ENCODE measurements at places on chromosomes 3 and 15.

GRCh38 chr3:143594206-143594605, 254.1 kb downstream of the SLC9A9 start:
- no peak for DNase-seq

GRCh38 chr3:15612001-15612400, 10.5 kb downstream of the BTD start:
- no peak for DNase-seq

- no peak for DNase-seq
These were observed 217.9 kb upstream of the MME start for GRCh38 chr3:154862265-154862664.

DNA sequence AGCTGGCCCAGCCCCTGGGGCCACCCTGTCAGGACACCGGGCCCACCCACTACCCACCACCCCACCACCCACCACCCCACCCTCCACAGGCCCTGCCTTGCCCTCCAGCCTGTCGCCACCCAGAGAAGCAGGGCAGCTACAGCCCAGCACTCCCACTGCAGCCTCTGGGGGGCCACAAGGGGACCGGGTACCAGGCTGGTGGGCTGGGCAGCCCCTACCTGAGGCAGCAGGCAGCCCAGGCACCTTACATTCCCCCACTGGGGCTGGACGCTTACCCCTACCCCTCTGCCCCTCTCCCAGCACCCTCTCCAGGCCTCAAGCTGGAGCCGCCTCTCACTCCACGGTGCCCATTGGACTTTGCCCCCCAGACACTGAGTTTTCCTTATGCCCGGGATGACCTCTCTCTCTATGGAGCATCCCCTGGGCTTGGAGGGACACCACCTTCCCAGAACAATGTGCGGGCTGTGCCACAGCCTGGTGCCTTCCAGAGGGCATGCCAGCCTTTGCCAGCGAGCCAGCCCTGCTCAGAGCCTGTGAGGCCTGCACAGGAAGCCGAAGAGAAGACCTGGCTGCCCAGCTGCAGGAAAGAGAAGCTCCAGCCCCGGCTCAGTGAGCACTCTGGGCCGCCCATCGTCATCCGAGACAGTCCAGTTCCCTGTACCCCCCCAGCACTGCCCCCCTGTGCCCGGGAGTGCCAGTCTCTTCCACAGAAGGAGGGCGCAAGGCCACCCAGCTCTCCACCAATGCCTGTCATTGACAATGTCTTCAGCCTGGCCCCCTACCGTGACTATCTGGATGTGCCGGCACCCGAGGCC, 5.3 kb downstream of the C15orf39 start:
- DNase-seq = no peak

DNA sequence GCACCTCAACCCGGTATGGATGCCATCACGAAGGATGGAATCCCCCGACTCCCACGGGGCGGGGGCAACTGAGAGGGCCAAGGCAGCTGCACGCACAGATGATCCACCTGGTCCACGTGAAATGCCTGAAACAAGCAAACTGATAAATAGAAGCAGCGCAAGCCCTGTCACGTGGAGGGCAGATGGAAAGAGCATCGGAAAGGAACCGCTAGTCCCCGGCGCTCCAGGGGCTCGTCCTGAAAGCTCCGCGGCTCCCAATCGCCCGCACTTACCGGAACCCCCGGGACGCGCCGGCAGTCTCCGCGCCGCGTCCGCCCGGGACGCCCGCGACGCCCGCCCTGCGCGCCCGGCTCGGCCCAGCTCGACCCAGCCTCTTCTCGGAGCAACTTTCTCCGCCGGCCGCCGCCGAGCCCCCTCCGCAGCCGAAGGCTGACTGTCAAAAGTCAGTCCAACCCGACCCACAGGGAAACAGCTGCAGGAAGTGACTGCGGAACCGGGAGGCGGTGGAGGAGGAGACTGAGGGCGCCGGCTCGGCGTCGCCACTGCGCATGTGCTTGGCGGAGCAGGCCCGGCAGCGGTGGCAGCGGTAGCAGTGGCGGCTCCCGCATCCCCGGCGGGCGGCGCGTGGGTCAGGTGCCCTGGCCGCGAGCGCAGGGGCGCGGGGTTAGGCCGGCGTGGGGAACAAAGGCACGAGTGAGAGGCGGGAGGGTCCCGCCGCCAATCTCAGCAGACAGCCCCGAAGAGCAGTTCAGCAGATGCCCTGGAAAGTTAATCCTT, at the start of gene ZMAT3:
ZMAT3 (minus strand) TSS at position 487 of the 777 bp plus-strand sequence. CDS start 4,057 bp downstream, outside the sequence.
- peak; percentile 36 for DNase-seq

DNA sequence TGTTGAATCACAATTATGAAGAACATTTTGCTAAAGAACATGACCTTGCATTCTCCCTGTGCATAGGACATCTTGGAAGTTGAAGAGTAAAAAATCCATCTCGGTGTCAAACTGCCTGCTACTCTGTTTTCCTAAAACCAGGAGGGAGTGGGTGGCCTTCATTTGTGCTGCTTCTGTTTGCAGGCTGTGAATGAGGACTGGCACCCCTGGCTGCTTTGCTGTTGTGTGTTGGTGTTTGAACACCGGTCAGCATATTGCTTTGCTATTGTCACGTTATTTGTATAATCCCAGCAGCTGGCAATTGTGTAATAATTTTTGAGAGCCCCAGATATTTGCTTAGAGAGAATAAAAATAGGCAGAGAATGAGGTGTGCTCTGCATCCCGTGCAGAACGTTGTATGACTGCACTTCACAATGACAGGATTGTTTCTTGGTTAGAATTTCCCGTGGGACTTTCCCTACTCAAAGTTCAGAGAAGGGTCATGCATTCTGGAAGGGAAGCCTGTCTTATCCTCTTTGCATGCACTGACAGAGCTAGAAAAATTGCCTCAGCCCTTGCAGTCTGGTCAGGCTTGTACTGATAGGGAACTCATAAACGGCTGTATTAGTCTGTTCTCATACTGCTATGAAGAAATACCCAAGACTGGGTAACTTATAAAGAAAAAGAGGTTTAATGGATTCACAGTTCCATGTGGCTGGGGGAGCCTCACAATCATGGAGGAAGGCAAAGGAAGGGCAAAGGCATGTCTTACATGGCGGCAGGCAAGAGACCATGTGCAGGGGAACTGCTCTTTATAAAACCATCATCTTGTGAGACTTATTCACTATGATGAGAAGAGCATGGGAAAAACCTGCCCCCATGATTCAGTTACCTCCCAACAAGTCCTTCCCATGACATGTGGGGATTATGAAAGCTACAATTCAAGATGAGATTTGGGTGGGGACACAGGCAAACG, 16.3 kb downstream of the SV2B start:
- DNase-seq = no peak

GRCh38 chr3:40187945-40188344, 121.6 kb upstream of the EIF1B start:
- no peak for DNase-seq

DNA sequence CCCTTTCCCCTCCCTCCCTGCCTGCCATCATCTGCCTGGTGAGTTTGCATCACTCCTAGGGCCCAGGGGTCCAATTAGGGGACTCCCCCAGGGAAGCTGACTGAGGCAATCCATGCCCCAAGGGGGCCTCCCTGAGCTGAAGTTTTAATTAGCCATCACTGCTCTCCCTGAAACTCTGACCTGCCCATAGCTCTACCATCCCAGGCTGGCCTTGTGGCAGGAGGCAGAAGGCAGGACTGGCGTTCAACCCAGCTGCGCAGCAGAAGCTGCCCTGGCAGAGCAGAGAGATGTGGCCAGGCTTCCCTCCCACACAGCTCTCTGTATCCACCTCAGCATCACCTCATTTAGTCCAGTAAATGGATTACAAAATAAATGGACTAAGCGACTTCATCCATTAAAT, 7.7 kb upstream of the C15orf39 start:
- DNase-seq = no peak

DNA sequence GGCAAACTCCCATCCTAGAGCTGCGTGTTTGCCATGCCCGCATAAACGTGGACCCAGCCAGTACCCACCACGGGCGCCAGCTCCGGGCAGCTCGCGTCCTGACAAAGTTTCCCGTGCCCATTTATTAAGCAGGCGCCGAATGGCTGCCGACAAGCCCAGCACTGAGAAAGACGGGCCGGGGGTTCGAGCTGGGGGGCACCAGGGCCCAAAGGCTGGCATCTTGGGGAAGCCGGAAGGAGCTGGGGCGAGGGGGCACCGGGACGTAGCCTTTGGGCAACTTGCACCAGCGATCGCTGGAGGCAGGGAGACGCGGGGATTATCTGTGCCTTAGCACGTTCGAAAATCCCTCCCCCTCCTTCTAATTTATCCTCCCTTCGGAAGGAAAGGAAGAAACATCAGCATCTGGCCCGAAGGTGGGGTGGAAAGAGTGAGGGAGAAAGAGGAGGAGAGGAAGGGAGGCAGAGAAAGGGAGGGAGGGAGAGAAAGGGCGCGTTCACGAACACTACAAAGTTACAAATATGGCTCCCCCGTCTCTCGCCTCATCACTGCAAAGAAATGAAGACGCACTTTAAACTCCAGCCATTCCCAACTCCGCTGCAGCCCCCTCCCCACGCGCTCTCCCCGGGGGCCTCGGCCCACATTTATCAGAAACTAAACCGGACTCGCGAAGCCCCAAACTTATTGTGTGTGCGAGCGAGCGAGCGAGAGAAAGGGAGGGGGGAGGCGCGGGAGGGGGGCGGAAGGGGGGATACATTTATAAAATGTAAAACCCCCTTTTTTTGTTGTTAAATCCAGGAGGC, 1.0 kb downstream of the ANP32A start:
- DNase-seq = no peak

DNA sequence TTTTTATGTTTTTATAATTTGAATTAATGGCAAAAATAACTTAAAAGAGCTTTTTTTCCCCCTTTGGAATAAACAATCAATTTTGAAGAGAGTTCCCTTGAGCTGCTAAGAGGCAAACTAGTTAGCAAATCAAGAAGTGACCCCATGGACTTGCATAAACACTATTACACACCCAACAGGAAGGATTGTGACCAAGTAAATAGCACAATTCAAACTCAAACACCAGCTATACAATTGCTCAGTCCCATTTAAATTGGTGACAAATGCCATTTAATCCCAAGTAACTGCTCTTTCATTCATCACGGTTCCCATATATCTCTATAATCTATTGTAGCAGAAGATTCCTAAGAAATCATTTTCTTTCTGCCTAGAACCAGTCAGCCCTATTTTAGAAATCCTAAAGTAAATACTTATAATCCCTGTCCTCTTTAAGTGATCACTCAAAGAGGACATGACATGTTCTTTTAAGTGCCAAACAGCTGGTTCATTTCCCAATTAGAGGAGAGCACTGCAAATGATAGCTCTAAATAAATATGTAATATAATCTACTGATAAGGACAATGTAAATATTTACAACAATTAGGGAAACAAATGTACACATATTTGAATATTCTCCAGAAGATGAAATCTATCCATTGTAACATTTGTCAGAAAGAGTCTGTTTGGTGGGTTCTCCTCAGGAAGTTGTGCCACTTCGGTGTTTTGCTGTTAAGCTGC, 137.8 kb upstream of the ADAMTS9 start:
- no peak for DNase-seq

DNA sequence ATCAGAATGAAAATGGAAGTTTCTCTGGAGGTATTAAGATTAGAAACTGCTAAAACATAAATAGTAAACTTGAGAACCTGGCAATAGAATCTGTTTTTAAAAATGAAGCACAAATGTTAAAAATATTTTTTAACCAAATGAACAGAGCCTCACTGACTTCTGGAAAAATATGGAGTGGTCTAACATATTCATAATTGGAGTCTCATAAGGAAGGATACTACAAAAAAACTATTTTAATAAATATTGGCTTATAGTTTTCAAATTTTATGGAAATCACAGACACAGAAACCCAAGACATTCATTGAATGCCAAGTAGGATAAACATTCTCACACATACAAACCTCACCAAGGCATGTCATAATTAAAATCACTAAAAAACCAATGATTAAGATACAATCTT, 23.6 kb upstream of the TASOR start:
- no peak for DNase-seq

DNA sequence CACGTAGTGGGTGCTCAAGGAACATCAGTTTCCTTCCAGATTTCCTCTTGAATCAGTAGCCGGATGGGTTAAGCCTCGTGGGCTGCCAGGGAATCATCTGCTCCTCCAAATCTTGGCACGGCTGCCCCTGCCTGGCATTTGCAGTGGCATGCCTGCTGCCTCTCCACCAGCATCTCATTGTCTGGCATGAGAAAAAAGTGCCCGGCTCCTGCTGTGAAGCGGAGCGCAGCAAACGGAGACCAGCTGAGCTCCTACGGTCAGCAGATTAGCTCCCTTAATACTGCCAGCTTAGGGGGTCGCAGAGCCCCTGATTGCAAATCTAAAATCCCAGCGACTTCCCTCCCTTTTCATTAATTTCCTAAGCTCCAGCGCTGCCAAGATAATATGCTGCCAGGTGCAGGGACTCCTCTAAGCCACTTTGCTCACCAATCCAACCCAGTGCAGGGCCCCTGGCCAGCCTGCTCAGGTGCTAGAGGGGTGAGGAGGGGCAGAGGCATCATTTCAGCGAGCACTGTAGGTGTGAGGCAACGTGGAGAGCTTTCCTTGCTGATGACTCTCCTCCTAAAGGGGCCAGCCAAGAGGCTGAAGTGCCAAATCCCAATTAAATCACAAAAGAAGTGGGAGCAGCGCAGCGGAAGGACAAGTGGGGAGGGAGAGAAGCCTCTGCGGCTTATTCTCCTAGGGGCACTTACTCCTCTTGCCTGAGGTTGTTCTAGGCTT, 49.6 kb upstream of the ST8SIA2 start:
- no peak for DNase-seq

- no peak for DNase-seq
These were observed 332.0 kb upstream of the SLCO3A1 start for GRCh38 chr15:91521548-91521947.

DNA sequence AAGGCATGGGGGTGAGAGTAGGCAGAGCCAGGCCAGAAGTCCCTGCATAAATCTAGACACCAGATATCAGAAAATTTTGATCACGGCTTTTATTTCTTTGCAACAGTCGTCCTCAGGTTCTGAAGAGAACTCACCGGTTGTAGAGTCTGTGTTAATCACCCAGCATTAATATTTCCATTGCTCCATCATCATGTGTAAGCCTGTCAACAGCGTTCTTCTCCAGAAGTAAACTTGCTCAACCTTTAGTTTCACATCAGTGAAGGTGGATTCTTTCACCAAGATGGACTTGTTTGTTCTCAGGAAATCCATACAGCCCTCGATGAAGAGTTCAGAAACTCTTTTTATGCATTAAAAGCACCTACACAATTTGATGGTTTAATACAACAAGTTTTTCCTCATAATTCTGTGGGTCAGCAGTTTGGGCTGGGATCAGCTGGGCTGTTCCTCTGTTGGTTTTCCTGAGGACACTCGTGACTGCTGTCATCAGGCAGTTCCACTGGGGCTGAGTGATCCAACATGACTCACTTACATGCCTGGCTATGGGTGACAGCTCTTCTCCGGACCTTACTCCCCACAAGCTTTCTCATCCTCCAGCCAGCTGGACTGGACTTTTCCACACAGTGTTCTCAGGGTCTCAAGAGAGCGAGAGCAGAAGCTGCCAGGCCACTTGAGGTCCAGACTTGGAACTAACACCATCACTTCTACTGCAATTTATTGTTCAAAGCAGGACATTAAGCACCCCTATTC, 303.4 kb downstream of the ZNF621 start:
- DNase-seq = no peak

DNA sequence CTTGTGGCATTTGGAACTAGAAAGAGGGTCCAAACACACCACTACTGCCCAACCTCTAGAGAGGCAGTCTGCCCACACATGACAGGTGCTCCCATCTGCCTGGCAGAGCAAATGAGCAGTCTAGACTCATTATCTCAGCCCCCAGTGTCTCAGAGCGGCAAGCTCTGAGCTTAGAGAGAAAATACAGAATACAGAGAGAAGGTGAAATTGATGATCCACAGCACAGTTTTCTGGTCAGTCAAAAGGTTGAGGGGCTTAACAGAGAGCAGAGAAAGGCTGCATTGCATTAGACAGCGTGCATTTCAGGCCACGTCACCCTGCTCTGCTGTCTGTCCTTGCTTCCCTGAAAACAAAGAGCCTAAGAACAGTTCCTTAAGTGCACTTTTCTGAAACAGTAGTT, 135.1 kb downstream of the KCNMB2 start:
- no peak for DNase-seq
